ENCODE measurements at places on chromosomes 1 and 21.

GRCh38 chr1:62746809-62747138 is 37.2 kb upstream of the ATG4C start:
- DNase-seq = no peak

DNA sequence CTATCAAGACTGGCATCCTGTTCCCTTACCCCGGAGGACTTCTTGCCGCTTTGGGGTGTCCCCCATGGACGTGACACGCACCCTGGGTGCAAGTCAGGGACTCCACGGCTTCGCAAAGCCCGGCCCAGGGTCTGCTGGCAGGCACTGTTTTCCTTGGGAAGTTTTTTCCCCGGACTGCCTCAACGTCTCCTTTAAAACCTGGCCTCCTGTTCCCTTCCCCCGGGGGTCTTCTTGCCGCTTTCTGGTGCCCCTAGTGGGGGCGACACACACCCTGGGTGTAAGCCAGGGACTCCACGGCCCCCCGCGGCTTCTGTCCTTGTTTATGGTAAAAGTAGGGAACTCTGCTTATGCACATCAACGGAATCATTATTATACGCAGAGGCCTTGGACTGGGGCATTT is 136.6 kb downstream of the LIPI start:
- no peak for DNase-seq

- peak; percentile 68 for DNase-seq
These were observed 46.1 kb upstream of the BACE2 start for GRCh38 chr21:41121785-41122415.

DNA sequence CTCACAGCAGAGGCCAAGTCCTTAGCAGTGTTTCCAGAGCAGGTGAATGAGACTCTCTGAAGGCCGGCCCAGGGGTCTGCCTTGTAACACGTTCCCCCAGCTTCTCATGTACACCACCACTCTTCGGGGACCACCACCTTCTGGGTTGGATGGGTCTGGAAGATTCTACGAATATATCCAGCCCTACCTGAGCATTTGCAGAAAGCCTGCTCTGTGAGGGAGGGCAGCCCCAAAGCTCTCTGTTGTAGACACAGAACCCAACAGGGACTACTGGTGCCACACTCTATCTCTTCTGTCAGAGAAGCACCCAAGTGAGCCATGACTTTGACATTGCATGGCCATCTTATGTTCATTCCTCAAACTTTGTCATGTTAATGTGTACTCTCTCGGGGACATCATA is 61.8 kb downstream of the CD247 start:
- DNase-seq = no peak

DNA sequence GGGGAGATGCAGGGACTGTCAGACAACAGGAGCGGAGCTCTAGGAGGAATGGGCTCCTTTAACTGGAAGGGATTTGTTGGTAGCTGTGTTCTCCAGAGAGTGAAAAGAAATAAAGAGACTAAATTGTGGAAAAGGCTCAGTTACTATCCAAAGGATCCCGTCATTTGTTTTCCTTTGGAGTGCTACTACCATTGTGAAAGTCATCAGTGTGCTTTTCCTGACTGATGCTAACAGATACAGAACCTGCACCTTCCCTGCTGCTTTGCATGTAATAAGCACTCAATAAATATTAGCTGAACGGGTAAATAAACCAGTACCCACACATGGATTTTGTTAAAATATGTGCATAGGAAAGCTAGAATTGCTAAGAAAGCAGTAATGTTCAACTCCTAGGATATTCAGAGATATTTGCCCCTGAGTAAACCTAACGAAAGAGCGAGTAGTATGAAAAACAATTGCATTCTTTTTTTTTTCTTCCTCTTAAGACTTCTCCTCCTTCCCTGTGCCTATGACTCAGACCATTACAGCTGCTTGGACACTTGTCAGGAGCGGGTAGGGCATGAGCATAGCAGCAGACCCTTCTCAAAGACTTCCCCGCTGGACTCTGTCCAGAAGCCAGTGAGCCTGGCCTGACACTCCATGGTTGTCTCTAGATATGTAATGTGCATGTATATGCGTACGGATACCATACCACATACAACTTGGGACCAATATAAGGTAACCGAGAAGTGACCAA is 41.7 kb downstream of the PTGFRN start:
- DNase-seq = no peak

DNA sequence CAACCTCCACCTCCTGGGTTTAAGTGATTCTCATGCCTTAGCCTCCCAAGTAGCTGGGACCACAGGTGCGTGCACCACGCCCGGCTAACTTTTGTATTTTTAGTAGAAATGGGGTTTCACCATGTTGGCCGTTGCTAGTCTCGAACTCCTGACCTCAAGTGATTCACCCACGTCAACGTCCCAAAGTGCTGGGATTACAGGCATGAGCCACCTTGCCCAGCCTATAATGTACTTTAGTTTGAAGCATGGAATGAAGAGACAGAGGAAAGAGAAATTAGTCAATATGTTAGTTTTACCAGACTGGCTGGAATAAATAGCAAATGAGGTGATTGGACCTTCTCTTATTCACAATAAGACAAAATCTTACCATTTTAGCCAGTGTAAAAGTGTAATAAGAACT is 89.0 kb downstream of the GTF2B start:
- DNase-seq = no peak

- no peak for DNase-seq
These were observed 15.7 kb downstream of the ZFYVE9 start for GRCh38 chr1:52157582-52157981.

GRCh38 chr1:12191242-12192032 is 24.6 kb downstream of the TNFRSF1B start:
- DNase-seq = no peak

Measured in HL-60 (cell line).